ENCODE measurements at places on chromosomes 11 and 22.

GRCh38 chr22:33526434-33527107 is 393.7 kb downstream of the LARGE1 start:
- DNase-seq, result no peak

DNA sequence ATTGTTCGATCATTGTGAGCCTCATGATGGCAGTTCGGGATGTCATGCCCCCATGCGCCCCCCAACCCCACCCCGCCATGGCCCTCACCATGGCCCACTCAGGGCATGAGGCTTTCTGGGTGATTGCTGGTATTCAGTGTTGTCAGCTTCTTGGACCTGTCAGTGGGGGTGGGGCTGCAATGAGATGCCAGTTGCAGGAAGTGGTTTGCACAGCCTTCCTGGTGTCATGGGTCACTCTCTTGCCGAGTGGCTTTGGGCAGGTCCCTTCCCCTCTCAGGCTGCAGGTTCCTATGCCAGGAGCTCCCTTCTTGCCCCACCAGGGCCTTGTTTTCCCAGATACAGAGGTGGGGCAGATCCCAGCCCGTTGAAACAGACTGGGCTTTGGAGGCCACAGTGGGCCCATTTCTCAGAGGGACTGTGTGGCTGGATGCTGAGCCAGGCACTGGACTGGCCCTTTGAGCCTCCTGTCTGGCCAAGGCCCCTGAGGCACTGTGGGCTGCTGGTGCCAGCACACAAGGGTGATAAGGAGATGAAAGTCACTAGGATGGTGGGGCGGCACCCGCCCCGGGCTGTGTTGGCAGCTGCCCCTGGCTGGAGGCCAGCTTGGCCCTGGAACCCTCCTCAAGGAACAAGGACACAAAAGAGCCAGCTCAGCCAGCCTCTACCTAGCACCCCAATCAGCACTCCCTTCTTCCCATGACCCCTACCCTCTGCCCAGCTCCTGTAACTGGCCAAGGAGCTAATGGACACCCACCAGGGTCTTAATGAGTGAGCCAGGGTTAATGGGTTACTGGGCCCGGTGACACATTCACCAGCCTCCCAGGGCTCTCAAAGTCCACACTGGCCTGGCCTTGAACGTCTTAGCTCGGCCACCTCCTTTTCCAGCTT is 1.5 kb upstream of the GGT1 start:
- peak; percentile 50 for DNase-seq

DNA sequence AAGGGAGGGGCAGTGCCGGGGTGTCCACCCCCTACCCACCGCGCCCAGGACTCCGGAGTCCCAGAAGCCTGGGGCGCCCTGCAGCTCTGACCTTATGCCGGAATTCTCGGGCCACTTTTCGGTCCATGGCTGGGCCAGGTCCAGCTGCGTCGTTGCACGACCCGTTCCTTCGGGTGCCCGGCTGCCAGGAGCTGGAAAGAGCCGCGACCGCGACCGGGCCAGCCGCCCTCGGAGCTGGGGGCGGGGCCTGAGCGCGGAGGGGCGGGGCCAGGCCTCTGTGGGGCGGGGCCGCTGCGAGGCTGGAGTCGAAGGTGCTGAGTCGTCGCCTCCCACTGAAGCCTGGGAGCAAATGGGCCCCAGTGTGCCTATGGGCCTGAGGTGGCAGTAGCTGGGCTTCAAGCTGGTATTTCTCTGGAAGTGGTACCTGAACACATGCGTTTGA is at the start of gene USH1C:
USH1C (minus strand) TSS at position 236 of the 442 bp plus-strand sequence; CDS start at position 127, 109 bp downstream.
- DNase-seq, result peak; percentile 30

DNA sequence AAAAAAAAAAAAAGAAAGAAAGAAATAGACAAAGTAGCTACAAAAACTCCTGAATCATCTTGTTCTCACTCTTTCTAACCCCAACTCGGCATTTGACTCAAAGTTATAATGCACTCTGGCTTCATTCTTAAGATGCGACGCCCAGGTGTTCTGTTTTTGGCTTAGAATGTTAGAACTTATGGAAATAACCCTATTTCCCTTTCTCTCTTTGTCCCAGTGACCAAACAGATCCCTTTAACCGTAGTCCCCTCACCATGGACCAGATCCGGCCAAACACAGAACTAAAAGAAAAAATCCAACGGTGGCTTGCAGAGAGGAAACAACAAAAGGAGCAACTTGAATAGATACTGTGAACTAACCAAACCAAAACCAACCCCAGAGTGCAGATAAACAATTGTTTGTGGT is 5.3 kb upstream of the ATP5MG start:
- peak; percentile 56 for DNase-seq

DNA sequence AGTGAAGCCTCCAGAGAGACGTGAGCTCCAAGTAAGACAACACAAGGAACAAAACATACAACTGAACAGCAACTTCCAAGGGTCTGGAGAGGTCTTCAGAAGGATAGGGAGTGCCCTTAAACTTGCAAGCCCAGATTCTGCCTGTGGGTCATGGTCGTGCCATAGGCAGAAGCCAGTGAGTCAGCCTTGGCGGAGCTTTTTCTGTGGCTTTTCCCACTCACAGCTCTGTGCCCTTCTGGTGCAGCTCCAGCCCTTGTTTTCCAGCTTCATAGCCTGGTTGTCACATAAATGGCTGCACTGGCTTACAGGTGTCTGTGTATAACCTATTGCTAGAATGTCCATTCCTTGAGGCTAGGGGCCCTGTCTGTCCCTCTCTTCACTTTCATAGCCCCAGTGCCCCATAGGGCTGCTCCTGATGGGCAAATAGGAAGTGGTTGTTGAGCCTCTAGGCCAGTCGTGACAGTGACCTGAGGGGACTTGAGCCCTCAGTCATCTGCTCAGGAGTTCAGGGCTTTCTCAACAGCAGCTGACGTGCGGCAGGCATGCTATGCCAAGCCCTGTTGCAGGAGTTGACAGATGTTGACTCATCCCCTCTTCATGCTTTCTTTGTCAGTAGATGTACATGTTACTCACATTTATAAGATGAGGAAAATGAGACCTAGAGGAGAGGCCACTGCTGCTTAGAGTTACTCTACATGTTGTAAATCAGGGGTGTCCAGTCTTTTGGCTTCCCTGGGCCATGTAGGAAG is 7.4 kb downstream of the MED15 start:
- DNase-seq, result no peak

DNA sequence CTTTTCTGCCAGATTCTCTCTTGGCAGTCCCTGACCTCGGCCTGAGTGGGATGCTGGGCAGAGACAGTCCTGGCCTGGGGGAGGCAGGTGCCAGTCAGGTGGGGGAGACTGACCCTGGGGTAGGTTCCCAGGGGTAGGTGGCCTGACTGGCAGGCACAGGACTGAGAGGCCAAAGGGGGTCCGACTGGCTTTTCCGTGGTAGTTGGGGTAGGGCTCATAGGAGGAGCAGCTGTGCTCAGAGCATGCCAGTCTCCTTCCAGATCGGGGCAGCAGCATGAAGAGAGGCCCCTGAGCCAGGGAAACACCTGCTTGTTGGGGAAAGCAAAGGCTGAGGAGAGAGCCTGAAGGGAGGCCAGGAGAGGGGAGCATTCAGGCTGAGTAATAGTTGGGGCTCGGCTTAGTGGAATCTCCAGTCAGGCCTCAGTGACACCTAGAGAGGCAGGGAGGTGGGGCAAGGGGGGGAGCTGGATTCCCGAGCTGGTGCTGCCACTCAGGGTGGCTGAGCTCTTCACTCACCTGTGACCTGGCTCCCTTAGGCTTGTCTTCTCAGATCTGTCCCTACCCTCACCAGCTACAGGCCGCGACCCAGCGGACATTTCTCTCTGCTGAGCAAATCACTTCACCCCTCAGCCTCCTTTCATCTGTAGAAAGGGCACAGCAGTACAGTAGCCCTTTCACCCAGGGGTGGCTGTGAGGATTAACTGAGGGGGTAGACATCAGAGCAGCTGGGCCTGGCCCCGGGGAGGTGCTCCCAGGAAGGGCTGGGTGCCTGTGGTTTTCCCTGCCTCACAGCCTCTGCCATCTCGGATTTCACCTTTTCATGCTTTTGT is 26.2 kb downstream of the MCM5 start:
- DNase-seq, result no peak

- no peak for DNase-seq
Observed at GRCh38 chr11:133581091-133581490, 48.8 kb upstream of the OPCML start.

- DNase-seq, result no peak
Observed at GRCh38 chr11:17931595-17931994, 81.3 kb downstream of the SERGEF start.

- no peak for DNase-seq
Observed at GRCh38 chr22:43080616-43081015, 8.6 kb downstream of the TTLL1 start.

GRCh38 chr11:129766898-129767604 is 48.6 kb upstream of the TMEM45B start:
- peak; percentile 31 for DNase-seq

DNA sequence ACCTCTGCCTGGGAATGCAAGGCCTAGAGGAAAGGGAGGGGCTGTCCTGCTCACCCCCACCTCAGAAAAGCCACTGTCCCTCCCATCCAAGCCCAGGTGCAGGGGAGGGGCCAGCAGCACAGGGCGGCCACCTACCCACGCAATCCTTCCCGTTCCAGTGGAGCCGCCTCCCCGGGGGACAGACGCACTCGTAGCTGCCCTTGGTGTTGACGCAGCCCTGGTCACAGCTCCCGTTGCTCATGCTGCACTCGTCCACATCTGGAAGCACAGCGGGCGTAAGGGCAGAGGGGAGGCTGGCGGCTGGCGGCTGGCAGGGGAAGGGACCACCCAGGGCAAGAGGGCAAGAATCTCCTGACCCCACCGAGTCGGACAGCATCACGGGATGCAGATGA is 40.3 kb upstream of the TTLL12 start:
- DNase-seq, result no peak

GRCh38 chr22:44520465-44521094 is 22.5 kb upstream of the RTL6 start:
- no peak for DNase-seq

- no peak for DNase-seq
Observed at GRCh38 chr11:65973439-65974110, 12.0 kb downstream of the SART1 start.
